ENCODE measurements at places on chromosomes 7 and 10.

DNA sequence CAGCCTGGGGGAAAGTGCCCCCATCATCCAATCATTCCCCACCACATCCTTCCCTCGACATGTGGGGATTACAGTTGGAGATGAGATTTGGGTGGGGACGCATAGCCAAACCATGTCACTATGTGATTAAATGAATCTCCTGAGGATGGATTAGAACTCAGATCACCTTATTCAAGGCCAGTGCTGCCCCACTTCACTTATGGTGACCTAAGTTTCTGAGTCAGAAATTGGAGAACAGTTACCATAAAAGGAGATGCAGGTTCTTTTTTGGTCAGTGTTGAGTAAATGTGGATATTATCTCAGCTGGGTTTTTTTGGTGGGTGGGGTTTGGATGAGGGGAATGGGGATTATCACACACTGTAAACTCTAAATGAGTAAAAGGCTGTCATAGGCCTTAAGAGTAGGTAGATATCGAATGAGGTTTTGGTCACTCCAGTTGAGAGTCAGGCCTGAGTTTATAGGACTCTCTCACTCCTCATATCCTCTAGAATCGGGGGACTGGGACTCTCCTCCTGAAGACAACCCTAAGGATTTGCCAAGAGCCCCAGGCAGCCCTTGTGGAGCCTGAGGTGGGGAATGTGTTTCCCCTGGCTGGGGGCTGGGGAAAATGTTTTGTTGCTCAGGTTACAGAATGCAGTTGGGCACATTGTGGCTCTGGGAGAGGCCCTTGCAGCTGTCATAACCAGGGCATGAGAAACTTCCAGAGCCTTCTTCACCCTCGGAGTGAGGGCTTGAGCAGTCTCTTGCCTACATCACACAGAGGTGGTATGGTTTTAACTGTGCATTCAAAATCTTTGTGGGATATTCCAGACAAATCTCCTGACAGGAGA is 213.0 kb downstream of the BAMBI start:
- no peak for DNase-seq

DNA sequence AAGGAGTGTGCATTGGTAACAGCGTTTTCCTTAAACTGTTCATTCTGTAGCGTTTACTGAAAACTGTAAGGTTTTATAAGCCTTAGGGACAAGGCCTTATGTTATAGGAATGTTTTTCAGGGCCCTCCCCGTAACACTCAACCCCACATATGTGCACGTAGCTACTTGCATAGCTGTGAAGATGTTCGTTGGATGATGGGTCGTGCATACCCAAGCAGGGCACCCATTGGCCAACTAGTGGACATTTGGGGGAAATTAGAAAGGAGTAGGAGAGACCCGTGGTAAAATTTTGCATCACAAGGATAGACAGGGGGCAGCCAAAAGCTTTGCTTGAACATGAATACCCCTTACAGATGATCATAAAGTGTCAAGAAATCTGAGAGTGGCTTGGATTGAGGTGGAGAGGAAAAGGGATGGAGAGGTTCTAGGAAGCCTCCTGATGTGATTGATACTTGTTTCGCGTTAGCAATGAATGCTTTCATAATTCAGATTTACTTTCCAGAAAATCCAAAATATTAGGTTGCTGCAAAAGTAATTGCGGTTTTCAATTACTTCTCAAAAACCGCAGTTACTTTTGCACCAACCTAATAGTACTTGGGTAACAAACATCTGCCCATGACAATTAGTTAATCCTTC is 878 bp downstream of the SEC61A2 start:
- DNase-seq: no peak

DNA sequence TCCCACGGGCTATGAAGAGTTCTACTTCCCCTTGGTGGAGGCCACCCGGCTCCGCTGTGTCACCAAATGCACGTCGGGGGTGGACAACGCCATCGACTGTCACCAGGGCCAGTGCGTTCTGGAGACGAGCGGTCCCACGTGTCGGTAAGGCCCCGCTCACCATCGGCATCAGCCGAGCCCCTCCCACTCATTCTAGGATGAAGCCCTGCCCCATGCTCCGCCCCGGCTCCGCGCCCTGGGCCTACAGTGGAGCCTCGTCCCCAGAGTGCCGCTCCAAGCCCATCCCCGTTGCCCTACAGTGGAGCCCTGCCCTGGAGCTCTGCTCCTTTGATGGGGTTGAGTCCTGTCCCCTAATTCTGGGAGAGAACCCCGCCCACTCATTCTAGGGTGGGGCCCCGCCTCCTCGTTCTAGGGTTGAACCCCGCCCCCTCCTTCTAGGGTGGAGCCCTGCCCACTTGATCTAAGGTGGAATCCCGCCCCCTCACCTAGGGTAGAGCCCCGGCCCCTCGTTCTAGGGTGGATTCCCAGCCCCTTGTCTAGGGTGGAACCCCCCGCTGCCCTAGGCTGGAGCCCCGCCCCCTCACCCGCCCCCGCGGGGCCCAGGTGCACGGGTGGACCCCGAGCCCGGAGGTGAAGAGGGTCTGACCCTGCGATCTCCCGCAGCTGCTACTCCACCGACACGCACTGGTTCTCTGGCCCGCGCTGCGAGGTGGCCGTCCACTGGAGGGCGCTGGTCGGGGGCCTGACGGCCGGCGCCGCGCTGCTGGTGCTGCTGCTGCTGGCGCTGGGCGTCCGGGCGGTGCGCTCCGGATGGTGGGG is 3.4 kb upstream of the MUC12 start:
- DNase-seq: peak; percentile 63

GRCh38 chr10:36042135-36042534 is 400.0 kb upstream of the FZD8 start:
- DNase-seq: no peak

GRCh38 chr7:23458044-23458443 is 12.2 kb downstream of the IGF2BP3 start:
- no peak for DNase-seq

GRCh38 chr7:6015917-6016652 is 7.0 kb downstream of the AIMP2 start:
- no peak for DNase-seq

- DNase-seq: no peak
Observed at GRCh38 chr10:48714088-48714487, 29.4 kb downstream of the WDFY4 start.

GRCh38 chr7:43141091-43141490 is 28.6 kb downstream of the HECW1 start:
- DNase-seq: no peak

GRCh38 chr10:3043512-3044368 is 23.6 kb upstream of the PFKP start:
- DNase-seq: no peak

- DNase-seq: no peak
Observed at GRCh38 chr7:74502216-74502891, 48.6 kb downstream of the GTF2IRD1 start.

All from stimulated activated CD4-positive, alpha-beta T cell treated with anti-CD3 and anti-CD28 coated beads, Interleukin-1b, Interleukin-23, amount 100 ng/mL, for 1 hour (primary cell).